T-cell (primary cell): ENCODE measurements at places on chromosomes 1 and 21. TPM values are rescaled to one million over a fixed set of nuclear protein-coding genes. Genes with fewer than 3 reads are reported as not detected.

- H3K27me3 ChIP-seq = peaks cover 59% of the 10 kb centered on the region
- no peak overlapping the region for H3K4me3 ChIP-seq
- H3K27ac ChIP-seq = no peak overlapping the region
- no peak for DNase-seq
- peaks cover 20% of the 10 kb centered on the region for H3K4me1 ChIP-seq
These were observed 6.8 kb upstream of the DMRTA2 start for GRCh38 chr1:50430010-50430405.

DNA sequence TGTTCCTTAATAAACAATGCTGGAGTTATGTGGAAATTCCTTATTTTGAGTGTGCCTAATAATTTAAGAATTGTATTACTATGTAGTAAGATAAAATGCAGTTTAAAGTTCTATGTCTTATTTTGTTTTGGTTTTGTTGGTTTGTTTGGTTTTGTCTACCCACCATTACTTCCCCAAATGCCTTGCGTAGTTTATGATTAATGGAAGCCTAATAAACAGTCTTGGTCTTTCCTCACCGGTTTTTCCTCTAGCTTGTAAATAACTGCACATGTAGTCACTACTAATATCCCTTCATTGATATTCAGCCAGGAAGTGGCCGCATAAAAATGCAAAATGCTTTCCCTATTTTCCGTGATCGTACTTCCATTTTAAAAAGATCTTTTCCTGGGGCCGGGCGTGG, 2.9 kb downstream of the SDCCAG8 start:
- H3K27me3 ChIP-seq = no peaks in the 10 kb centered on the region
- H3K36me3 ChIP-seq = no peaks in the 10 kb centered on the region
- peaks cover 15% of the 10 kb centered on the region for H3K4me1 ChIP-seq
- H3K4me3 ChIP-seq = no peak overlapping the region
- H3K27ac ChIP-seq = no peak overlapping the region

GRCh38 chr1:30606166-30606565, 117.2 kb downstream of the MATN1 start:
- H3K27me3 ChIP-seq = no peaks in the 10 kb centered on the region
- no peaks in the 10 kb centered on the region for H3K4me1 ChIP-seq
- no peaks in the 10 kb centered on the region for H3K36me3 ChIP-seq
- H3K27ac ChIP-seq = no peak overlapping the region
- no peak for DNase-seq
- no peak overlapping the region for H3K4me3 ChIP-seq

GRCh38 chr1:5933676-5934057, 58.6 kb downstream of the NPHP4 start:
- no peaks in the 10 kb centered on the region for H3K4me1 ChIP-seq
- H3K27me3 ChIP-seq = no peaks in the 10 kb centered on the region
- no peak overlapping the region for H3K27ac ChIP-seq
- no peak for DNase-seq

GRCh38 chr1:38169121-38169520, 122.5 kb upstream of the POU3F1 start:
- no peaks in the 10 kb centered on the region for H3K4me1 ChIP-seq
- no peak for DNase-seq
- H3K27ac ChIP-seq = no peak overlapping the region
- no peak overlapping the region for H3K4me3 ChIP-seq
- peaks cover 17% of the 10 kb centered on the region for H3K27me3 ChIP-seq

GRCh38 chr1:248696261-248696660, 6.3 kb downstream of the OR14I1 start:
- no peak for DNase-seq
- H3K4me1 ChIP-seq = no peaks in the 10 kb centered on the region

GRCh38 chr1:233975486-233975885, 71.0 kb downstream of the SLC35F3 start:
- H3K4me1 ChIP-seq = no peaks in the 10 kb centered on the region
- H3K4me3 ChIP-seq = no peak overlapping the region
- no peak overlapping the region for H3K27ac ChIP-seq
- DNase-seq = no peak

DNA sequence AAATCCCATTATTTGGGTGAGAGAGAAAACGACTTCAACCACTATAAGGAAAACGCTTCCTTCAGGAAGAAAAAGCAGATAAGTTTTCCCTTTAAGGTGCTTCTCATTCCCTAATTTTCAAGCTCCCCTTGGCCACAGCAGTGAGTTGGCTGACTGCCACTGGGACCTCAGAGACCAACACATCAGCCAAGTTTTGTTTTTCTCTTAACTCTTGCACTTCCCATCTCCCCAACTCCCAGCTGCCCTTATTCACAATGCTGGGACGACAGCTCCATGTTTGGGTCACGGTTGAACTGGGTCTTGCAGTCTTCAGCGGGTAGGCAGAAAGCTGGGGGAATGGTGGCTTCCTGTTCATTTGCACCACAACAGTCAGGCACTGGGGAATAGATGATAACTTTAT, 18.9 kb downstream of the SGIP1 start:
- H3K36me3 ChIP-seq = no peaks in the 10 kb centered on the region
- no peaks in the 10 kb centered on the region for H3K4me1 ChIP-seq
- no peak overlapping the region for H3K4me3 ChIP-seq
- H3K27me3 ChIP-seq = no peaks in the 10 kb centered on the region

GRCh38 chr1:37634244-37634991, at the start of gene RSPO1:
Gene RSPO1 (minus strand): TSS chr1:37634892. CDS start chr1:37629661, 5,231 bp downstream.
- H3K4me1 ChIP-seq = peaks cover 15% of the 10 kb centered on the region
- no peak within 1 kb of the TSS for H3K27ac ChIP-seq
- no peaks in the 10 kb centered on the region for H3K36me3 ChIP-seq
- DNase-seq = no peak

GRCh38 chr1:171948511-171948910, 107.2 kb downstream of the DNM3 start:
- no peak overlapping the region for H3K4me3 ChIP-seq
- no peaks in the 10 kb centered on the region for H3K27me3 ChIP-seq
- H3K4me1 ChIP-seq = no peaks in the 10 kb centered on the region
- H3K36me3 ChIP-seq = no peaks in the 10 kb centered on the region

Gene ATP1A4
- total RNA-seq = not detected

Gene LRRC7
- total RNA-seq = 0.13 TPM

Gene PSMA5
- 75.5 TPM for total RNA-seq

Gene FGGY
- 21.7 TPM for total RNA-seq

Gene ADAMTS4
- total RNA-seq = 1.6 TPM
